ENCODE measurements at places on chromosomes 2 and 18.

GRCh38 chr2:196951973-196952372 is 25.5 kb upstream of the PGAP1 start:
- DNase-seq, result no peak

GRCh38 chr2:17541531-17541950 is 1.0 kb downstream of the VSNL1 start:
- no peak for DNase-seq

DNA sequence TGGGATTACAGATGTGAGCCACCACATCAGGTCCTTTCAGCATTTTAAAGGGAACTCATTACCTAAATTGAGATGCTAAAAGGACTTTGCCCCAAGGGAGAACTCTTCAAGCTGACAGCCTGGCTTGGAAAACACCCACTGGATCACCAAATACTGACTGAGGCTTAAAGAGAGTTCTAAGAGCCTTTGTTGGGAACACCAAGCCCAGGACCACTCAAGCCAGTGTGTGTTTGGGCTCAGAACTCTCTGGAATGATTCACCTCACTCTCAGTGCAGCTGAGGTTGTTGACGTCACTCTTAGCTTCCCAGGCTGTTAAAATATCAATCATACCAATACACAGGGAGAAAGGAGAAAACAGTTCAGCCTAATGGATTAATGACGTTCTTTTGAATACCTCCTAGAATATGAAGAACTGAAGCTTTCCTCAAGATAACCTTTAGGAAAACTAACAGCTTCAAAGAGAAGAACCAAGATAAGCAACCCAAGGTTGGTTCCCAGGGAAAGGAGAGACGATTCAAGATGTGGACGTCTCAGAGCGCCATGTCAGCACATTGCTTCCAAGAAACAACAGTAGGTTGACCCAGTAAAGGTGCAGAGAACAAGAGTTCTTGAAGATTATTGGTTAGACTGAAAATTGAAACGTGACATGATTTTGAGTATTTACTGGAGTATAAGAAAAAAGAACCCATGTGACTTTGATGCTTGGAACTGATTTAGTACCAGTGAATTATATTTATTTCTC is 48.0 kb upstream of the MGAT4A start:
- no peak for DNase-seq

DNA sequence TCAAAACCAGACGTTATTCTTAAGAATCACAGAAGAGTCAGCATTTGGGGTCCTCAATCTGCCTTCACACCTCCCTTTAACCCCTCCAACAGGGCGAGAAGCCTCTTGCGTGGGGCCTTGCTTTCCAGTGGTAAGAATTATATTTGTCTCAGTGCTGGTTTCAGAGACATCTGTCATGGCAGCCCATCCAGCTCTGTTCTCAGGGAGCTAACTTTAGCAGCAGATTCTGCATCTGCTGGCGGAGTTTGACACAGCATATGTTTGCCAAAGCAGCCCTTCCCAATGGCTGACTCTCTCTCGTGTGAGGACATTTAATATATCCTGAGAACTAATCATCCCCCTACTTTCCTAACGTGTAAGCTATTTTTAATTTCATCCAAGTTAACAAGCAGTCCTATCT is 91.5 kb upstream of the BCL11A start:
- DNase-seq, result no peak

DNA sequence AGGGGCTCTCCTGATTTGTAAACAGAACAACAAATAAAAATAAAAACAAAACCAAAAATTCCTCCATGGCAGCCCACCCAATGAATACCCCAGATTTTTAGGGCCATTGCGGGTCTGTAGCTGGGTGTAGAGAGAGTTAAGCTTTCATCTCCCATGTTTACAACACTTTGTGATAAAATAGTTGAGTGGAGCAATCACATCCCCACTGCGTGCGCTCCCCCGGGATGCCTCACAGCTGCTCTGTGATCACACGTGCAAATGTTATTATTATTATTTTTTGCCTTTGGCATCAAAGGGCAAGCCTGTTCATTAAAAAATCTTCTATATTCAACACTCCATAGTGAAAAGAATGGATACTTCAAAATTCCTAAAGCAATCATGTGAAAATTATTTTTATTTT is 118.0 kb downstream of the MBP start:
- DNase-seq, result no peak
